ENCODE measurements at places on chromosomes 4 and X. TPM values are rescaled to one million over a fixed set of nuclear protein-coding genes. Genes with fewer than 3 reads are reported as not detected.
A peak's percentile ranks its signal among the peaks of the same experiment; 100 is the strongest.

DNA sequence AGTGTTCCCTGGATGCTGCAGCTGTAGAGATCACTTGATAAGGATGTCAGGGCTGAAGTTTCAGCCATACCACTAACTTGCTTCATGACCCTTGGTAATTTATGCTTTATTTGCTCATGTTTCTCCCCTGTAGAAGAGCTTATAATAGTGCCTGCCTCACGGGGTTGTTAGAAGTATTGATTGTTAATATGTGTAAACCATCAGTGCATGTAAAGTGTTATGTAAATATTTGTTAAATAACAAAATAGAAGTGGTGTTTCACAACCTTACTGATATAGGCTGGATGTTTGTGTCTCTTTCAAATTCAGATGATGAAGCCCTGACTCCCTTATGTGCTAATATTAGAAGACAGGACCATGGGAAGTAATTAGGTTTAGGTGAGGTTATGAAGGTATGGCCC, 1.5 kb upstream of the CXCL2 start:
- no peak for DNase-seq

- DNase-seq, result no peak
Observed at GRCh38 chr4:20901851-20902250, 201.6 kb downstream of the PACRGL start.

DNA sequence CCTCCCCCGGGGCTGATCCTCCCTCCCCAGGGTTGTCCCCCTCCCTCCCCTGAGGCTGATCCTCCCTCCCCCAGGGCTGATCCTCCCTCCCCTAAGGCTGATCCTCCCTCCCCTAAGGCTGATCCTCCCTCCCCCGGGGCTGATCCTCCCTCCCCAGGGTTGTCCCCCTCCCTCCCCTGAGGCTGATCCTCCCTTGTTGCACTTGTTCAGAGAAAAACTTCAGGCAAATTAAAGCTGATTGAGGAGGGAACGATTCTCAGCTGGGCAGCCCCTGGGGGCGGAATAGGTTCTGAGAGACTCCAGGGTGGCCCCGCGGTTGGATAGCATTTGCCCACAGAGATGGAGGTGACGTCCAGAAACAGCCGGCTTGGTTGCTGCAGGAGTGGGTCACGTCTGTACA, 110.7 kb upstream of the ADRA2C start:
- no peak for DNase-seq

DNA sequence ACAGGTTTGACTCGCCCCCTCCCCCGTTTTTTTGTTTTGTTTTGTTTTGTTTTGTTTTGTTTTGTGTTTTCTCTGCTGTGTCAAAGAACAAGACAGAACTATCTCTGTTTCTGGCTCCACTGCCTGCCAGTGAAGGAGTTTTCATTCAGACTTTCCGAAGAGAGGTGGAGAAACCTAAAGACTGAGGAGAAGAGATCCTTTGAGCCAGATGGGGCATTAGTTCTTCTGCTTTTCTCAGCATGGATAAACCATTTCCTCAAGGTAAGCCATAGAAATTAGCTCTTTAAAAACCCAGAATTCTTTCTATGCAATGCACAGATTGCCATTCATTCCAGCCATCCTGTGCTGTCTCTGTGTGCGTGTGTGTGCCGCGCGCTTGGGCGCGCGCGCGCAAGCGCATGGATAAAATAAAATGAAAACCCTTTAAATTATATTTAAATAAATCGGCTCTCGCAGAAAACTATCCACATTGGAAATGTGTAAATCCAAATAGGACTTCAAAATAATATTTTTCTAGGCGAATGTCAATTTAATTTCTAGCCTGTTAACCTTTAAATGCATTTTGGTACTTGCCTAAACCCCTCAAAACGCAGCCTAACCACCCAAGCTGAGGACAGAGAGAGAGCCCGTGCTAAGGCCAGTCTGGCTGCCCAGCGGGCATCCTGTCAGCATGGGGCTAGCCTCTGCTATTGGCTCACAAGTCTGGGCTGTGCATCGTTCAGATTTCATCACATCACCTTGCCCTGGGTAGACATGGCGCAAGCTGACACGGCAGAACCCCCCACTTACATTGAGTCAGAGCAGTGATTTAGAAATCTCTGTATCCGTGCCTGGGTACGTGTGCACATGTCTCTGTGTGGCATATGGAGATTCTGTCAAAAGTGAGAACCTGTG, 113.0 kb upstream of the VAMP7 start:
- DNase-seq, result no peak

DNA sequence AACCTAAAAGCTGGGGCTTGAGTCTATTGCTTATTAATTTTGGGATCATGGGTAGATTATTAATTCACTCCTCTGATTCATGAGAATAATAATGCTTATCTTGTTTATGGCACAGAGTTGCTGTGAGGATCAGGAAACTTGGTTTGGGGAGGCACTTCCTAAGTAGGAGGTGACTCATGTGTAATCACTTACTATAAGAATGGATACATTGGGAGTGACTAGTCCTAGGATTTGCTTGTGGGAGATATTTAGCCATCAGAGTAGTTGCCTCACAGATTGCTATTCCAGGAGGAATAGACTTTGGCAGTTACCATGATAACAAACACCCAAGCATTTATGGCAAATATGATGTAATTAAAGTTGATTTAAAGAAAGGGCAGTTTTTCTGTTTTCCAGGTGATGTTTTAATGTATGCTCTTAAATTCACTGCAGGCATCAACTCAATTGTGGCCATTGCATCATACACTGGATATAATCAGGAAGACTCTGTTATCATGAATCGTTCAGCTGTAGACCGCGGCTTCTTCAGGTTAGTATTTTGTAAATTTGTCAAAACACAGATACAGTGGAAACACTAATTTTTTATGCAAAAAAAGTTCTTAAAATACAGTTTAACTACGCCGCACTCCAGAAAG, 41.9 kb downstream of the POLR2B start:
- DNase-seq, result peak; percentile 49

DNA sequence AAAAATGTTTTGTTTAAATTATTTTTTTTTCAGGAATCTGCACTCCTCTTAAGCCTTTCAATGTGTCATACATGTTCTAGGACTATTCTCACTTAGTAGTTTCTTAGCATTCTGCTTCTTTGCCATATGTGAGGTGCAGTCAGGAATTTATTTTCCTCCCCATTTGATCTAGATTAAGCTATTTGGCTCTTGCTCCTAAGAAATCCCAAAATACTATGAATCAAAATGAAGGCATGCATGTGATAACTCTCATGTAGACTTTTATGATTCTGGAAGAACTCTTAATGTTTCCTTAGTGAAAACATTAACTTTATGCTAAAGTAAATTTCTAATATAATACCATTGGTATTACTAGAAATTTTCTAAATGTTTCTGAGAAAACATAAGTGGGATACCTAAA, 664.5 kb downstream of the RAPGEF2 start:
- no peak for DNase-seq

DNA sequence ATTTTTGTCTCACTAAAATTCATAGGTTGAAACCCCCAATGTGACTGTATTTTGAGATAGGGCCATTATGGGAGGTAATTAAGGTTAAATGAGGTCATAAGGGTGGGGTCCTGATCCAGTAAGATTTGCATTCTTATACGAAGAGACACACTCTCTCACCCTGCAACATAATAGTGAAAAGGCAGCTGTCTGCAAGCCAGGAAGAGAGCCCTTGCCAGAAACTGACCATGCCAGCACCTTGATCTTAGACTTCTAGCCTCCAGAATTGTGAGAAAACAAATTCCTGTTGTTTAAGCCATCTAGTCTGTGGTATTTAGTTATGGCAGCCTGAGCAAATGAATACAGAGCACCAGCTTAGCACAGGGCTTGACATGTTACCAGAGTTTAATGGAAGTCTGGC, 17.5 kb upstream of the IGSF1 start:
- DNase-seq, result no peak

DNA sequence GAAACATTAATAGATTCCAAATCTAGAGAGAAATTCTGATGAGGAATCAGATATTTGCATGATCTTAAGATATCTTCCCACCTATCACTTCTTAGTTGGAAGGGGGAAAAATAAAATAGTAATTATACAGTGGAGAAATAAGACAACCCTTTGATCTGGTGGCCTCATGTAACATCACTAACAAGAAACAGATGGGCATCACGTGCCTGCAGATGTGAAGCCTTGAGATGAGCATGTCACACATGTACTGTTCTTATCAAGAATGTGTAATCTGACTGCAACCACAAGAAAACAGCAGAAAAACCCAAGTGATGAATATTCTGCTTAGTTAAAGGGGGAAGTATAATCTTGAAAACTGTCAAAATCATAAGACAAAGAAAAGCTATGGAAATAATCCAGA, 31.4 kb upstream of the NKX6-1 start:
- DNase-seq, result no peak

DNA sequence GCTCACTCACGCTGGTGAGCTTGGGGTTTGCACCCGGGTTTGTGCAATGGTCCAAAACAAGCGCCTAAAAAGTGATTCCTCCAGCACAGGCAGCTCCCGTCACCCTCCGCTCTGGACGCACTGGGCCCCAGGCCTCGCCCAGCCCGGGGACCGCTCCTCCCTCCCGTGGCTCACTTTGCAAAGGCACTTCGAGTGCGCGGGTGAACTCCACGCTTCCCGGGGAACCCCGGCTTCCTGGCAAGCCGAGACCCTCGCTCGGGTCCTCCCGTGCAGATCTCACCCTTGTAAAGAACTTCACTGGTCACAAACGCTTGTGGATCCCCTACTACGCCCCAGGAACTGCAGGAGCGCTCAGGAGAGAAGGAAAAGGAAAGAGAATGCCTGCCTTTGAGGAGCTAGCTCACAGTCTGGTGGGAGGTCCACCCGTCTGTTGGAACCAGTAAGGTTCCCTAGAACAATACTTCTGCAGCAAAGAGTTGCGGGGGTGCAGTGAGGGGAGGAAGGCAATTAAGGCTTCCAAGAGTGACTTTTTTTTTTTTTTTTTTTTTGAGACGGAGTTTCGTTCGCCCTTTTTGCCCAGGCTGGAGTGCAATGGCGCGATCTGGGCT, at the start of gene CTPS2:
CTPS2 (minus strand) TSS at position 122 of the 608 bp plus-strand sequence. CDS start 9,767 bp downstream, outside the sequence.
- no peak for DNase-seq

DNA sequence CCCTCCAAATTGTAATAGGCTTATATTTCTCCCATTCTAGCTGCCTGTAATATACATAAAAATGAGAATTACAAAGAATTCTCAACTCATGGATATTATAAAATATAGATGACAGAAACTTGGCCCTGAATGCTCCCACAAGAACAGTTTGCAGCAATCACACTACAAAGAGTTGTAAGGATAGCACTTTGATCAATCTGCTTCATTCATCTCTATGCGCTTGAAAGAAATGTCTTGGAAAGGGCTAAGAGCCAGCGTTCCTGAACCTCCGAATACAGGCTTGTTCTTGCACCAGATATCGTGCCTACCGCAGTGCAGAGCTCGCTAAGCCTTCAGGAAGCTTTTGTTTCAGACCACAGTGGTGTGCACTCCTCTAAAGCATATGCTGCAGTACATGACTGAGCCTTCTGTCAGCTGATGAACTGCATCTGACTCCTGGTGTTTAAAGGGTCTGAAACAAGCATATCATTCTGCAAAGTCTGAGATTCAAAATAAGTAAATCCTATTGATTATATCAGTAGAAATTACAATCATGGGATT, 417.6 kb upstream of the ZFP42 start:
- DNase-seq, result no peak

DNA sequence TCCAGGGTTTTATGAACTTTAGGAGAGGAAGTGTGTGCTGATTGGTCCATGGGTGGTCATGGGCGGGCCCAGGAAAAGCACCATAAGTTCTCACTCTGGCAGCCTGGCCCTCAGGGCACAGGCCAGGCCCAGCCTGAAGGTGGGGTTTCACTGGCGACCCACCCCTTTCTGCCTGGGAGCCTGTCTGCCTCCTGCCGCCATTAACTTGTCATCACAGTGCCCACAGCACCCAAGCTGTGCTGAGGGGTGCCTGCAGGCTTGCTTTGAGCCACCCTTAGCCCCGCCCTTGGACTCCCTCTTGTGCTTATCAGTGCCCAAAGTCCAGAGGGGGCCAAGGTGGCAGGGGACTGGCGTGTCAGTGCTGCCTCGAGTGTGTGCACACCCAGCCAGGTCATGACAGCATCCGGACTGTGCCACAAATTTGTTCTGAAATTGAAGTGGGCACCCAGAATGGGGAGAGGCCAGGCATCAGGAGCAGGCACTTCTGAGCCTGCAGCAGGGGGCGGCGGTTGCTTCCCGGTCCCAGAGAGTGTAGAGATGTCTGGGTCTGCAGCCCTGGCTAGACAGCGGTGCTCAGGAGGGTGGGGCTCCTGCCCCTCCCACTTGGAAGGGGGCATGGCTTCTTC, 455.6 kb downstream of the TMA16 start:
- DNase-seq, result no peak

DNA sequence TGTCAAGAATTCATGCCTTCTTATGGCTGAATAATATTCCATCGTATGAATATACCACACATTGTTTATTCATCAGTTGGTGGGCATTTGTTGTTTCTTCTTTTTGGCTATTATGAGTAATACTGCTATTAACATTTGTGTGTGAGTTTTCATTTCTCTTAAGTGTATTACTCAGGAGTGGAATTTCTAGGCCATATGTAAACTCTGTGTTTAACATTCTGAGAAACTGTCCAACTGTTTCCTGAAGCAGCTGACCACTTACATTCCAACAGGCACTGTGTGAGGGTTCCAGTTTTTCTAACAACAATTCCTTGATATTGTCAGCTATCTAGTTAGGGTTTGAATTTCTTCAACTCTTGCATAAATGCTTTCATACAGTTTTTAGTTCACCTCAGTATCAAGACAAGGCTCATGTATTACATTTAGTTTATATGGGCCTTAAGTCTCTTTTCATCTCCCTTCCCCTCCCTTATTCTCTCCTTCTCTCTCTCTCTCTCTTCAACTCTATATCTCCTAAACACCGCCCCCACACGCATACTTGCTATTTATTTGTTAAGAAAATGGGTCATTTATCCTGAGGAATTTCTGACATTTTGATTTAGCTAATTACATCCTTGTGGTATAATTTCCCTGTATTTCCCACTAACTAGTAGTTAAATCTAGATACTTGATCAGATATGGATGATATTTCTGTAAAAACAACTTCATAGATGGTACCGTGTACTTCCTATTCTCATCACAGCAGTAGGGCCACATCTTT, 77.4 kb downstream of the WDR19 start:
- DNase-seq, result peak; percentile 37

GRCh38 chr4:85571008-85571407, 96.1 kb downstream of the ARHGAP24 start:
- no peak for DNase-seq

- no peak for DNase-seq
Observed at GRCh38 chrX:151703487-151703886, 8.2 kb downstream of the PRRG3 start.

DNA sequence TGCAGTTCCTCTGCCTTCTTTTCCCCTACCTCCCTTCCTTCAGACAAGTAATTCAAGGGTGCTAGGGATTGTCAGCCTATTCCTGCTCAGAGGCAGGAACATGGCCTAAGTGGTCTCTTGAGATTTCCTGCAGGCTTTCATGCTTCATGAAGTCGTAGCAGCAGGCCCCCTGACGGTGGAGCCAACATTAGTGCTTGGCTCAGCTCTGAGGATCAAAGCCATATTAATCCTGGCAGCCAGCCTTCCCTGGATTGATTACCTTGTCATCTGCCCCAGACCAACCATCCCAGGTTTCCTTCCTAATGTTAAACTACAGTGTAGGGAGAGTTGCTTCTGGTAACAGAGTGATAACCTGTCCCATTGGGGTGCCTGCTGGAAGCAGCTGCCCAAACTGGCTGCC, 84.1 kb downstream of the SLC16A2 start:
- no peak for DNase-seq

SHOX gene
- not detected for polyA plus RNA-seq

VMA21 gene
- polyA plus RNA-seq, result 27.1 TPM

PNMA6A gene
- polyA plus RNA-seq, result 0.15 TPM

GSX2 gene
- polyA plus RNA-seq, result not detected
